ENCODE measurements at places on chromosomes 1 and 21. TPM values are rescaled to one million over a fixed set of nuclear protein-coding genes. Genes with fewer than 3 reads are reported as not detected.

DNA sequence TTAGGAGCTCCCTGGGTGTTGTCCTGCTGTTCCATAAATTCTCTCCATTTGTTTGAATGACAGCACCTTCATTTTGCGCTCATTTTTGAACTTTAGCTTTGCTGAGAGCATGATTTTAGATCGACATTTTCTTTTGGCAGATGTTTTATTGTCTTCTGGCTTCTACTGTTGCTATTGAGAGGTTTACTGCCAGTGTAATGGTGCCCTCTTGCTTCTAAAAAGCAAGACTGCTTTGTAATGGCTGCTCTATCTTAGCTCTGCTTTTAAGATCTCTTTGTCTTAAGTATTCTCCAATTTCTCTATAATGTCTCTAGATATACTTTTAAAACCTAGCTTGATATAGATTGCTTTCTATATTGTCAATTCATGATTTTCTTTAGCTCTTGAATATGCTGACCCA lies 27.8 kb downstream of the THEM4 start:
- DNase-seq: no peak

DNA sequence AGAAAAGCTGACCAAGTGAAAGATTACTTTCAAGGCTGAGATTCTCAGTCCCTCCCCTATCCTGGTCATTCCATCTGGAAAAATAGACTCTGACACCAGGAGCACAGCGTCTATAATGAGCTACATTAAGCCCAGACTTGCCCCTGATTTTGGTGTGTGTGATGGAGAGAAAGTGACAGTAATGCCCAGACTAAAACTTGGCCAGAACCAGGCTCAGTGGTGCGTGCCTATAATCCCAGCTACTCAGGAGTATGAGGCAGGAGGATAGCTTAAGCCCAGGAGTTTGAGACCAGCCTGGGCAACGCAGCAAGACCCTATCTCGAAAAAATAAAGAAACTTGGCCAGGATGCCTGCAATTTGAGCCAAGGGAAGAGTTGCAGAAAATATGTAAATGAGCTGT lies 15.9 kb downstream of the PLEKHA6 start:
- DNase-seq: no peak

DNA sequence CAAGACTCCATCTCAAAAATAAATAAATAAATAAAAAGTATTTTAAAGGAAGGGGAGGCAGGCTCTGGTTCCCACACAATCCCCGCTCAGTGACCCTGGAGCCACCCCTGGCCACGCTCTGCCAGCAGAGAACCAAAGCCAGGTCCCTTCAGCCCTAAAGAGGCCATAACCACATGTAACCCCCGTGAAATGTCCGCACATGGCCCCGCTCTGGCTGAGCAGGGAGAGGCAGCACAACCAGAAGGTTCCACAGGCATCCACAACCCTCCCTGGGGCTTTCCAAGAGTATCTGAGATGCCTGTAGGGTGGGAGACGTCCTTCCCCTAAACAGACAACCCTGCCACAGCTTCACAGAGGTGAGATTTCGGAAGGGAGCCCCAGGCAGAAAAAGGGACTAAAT lies 1.4 kb upstream of the ARF1 start:
- no peak for DNase-seq

The TMPRSS3 gene
- total RNA-seq: 10.3 TPM
